ENCODE measurements at places on chromosomes 1 and 21.

DNA sequence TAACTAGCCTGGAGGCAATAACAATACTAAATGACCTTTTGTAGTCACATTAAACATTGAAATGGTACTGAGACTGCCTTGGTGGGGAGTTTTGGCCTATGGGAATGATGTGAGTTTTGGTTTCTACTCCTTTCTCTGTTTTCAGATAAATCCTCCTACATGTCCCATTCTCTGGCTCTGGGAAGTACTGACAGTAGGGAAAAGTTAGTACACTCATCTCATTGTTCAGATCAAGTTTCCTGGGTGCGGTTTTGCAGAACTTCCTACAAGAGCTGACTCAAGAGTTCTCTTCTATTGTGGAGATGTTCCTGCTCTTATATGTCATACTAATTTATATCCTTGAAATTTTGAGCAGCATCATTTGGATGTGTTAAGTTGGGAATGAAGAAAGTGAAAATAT lies 74.2 kb upstream of the MACF1 start:
- peak; percentile 76 for DNase-seq

- DNase-seq: peak; percentile 46
Measured at GRCh38 chr1:186183219-186183618, 191.8 kb downstream of the TPR start.

- DNase-seq: no peak
Measured at GRCh38 chr1:13823936-13824335, 123.9 kb downstream of the PRDM2 start.

DNA sequence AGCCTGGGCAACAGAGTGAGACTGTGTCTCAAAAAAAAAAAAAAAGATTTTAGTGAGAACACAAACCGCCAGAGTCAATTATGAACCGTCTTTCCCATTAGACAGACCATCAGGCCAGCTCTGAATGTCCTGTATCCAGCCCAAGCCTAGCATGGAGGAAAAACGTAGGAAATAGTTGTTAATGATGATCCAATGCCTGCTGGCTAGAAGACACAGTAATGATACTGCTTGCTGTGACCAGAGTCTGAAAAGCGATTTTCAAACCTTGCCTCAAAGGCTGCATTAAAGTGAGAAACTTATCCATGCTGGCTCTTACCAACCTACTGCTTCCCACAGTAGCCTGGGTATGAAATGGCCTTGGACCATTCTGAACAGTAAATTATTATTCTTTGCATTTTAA lies 17.0 kb downstream of the COA7 start:
- DNase-seq: no peak

DNA sequence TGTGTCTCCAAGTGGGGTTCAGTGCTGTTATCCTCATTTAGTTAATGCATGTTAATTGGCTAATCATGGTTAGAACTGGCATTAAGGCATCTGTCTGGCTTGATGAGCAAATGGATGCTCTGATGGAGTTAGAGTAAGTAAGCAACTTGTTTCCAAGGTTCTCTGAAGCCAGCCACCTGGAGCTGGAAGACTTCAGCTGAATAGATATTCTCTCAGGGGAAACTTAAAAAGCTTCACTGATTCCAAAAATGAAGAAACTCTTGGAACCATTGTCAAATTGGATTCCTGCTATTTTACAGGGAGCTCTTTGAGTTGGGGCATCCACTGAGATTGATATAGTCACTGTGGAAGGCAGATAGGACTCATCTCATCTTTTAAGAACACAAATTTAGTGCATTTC lies 118.9 kb downstream of the CACHD1 start:
- no peak for DNase-seq

DNA sequence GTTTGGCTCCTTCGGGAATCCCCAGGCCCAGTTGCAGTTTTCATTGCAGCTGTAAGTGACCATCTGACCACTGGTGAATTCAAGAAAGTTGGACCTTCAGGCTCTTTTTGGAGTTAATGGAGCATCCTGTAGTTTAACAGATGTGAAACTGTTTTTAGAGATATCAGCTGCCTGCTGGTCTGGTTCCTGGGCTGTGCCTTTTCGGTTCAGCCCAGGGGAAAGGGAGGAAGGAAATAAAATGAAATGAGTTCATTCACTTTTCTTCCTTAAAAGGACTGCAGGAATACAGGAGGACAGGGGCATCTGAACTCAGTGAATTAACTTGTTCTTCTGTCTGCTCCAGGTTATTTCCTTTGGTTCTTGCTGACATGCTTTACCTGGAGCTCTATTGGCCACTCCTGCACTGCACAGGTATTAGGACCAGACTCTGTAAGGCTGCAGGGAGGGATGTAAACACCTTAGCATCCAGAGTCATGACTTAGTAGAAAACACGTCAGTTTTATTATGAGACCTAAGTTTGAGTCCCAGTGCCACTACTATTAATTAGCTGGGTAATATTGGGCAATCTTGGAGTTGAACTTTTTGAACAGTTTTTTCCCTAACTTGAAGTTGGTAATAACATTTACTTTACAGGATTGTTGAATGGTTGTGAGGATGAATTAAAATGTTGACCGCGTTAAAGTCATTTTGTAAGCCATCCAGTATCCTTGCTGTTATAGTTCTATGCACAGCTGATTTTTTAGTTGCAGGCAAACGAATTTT lies 83.6 kb downstream of the LRRC8D start:
- no peak for DNase-seq

DNA sequence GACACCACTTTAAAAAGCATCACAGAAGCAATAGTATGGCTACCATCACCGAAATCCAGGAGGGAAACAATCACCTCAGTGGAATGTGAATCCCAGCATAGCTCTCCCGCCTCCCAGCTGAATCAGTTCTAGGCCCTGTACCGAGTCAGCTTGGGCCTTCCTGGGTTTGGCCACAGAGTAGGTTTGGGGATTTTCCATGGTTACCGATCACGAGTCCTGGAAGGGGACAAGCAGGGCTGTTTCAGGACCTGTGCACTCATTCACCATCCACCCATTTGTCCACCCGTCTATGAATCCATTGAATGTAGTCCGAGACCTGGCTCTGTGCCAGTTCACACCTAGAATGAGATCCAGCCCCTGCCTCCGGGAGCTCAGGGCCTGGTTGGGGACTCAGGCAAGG lies 94.2 kb downstream of the ARHGEF10L start:
- DNase-seq: no peak

GRCh38 chr1:17119773-17120480 lies 676 bp upstream of the PADI2 start:
- DNase-seq: no peak

GRCh38 chr1:66938613-66939012 lies 13.8 kb downstream of the MIER1 start:
- no peak for DNase-seq

GRCh38 chr1:230977761-230978490 lies 735 bp downstream of the TTC13 start:
- no peak for DNase-seq

DNA sequence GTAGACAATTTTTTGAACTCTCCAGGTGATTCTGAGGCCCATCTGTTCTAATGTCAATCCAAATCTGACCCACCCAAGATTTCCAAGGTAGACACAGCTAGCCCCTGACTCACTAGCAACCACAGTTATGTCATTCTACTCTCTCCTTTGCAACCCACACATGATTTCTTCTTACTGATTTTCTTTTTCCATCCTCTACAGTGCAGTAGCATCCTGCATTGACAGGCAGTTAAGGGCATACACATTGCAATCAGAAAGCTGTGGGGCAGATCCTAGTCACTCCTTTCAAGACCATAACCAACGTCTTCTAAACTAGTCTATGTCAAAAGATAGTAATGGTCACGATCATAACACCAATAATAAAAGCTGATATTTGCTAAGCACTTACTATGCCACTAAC lies 54.2 kb downstream of the JAK1 start:
- DNase-seq: no peak

- DNase-seq: no peak
Measured at GRCh38 chr1:54816951-54817350, 15.8 kb upstream of the TTC22 start.
